SJCRH30 (cell line): ENCODE measurements at places on chromosomes 1 and 21. TPM values are rescaled to one million over a fixed set of nuclear protein-coding genes. Genes with fewer than 3 reads are reported as not detected.

DNA sequence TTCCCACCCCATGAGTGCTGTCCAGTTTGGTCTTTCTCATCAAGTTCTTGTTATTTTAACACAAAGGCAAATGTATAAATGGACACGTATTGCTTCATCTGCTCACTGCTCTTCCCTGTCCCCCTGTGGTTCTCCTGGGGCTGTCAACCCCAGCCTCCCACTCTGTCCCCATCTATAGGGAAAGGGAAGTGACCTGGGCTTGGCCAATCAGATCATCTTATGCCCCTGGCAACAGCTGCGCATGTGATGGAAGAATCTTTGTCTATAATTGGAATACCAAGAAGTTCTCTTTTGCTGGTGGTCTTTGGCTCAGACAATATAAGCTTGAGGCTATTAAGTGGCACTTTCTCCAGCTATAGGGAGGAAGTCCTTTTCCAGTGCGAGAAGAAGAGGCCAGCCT is 4.7 kb upstream of the CCSAP start:
- no peak for DNase-seq
- H3K27ac ChIP-seq = no peak overlapping the region
- no peaks in the 10 kb centered on the region for H3K36me3 ChIP-seq

GRCh38 chr21:32360401-32360975 is 32.3 kb downstream of the URB1 start:
- no peak overlapping the region for H3K4me3 ChIP-seq
- peaks cover 75% of the 10 kb centered on the region for H3K36me3 ChIP-seq
- H3K27ac ChIP-seq = no peak overlapping the region

GRCh38 chr21:34271189-34271851 is 92.5 kb upstream of the KCNE2 start:
- H3K4me3 ChIP-seq = no peak overlapping the region
- no peak overlapping the region for H3K27ac ChIP-seq

DNA sequence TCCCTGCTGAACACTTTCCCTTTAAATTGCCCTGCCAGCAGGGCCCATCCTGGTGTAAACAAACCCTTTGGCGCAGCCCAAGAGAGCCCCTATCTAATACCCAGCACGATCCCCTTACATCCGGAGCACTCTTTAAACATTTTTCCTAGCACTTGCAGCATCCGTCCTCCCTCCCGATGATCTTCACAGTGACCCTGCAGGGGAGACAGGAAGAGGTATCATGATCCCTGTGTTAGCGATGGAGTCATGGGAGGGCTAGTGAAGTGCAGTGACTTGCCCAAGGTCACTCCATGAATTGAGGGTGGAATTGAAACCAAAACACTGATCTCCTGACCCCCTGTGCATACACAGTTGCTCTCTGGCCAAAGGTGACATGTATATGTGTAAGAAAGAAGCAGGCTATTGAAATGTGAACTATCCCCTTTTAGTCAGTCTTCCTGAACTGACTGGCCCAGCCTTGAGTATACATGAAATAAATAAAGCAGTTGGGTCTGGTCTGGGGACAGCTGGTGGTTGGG is 9.8 kb upstream of the KCNQ4 start:
- DNase-seq = no peak
- no peaks in the 10 kb centered on the region for H3K4me1 ChIP-seq
- H3K27me3 ChIP-seq = no peaks in the 10 kb centered on the region
- H3K36me3 ChIP-seq = peaks cover 8% of the 10 kb centered on the region
- no peak overlapping the region for H3K4me3 ChIP-seq

Gene CRYAA
- not detected in 2 replicates for total RNA-seq

GRCh38 chr1:244636488-244637259 is 16.3 kb upstream of the DESI2 start:
- no peaks in the 10 kb centered on the region for H3K4me1 ChIP-seq
- H3K4me3 ChIP-seq = peak overlapping the region; percentile 22
- H3K27ac ChIP-seq = no peak overlapping the region
- H3K27me3 ChIP-seq = no peaks in the 10 kb centered on the region
- H3K36me3 ChIP-seq = no peaks in the 10 kb centered on the region

Gene BCAN
- 0.05 TPM in 1 of 2 replicates, not detected in the other for total RNA-seq

Gene ETS2
- total RNA-seq = 10.6 and 11.8 TPM in 2 replicates

DNA sequence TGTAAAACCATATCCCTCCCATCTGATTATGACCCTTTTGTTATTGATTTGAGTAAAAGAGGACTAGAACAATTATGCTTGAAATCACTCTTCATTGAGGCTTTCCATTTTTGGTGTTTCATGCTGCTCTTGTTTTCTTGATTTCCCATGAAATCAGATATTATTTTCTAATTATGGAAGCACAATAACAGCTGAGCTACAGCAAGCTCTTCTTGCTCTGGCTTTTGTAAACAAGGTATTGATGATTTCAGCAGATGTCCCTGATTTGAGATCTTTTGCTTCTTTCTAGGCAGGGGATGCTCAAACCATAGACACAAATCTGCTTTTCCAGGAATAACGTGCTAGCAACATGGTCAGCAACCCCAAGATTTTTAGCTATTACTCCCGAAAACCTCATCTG is 607.8 kb downstream of the NCAM2 start:
- no peak overlapping the region for H3K4me3 ChIP-seq
- H3K27me3 ChIP-seq = peaks cover 4% of the 10 kb centered on the region; the same call in 1 of the 2 replicates
- H3K4me1 ChIP-seq = no peaks in the 10 kb centered on the region
- H3K27ac ChIP-seq = no peak overlapping the region

Gene RNU1-3
- total RNA-seq = under 0.01 TPM in 2 replicates

Gene WNT3A
- not detected in 2 replicates for total RNA-seq

DNA sequence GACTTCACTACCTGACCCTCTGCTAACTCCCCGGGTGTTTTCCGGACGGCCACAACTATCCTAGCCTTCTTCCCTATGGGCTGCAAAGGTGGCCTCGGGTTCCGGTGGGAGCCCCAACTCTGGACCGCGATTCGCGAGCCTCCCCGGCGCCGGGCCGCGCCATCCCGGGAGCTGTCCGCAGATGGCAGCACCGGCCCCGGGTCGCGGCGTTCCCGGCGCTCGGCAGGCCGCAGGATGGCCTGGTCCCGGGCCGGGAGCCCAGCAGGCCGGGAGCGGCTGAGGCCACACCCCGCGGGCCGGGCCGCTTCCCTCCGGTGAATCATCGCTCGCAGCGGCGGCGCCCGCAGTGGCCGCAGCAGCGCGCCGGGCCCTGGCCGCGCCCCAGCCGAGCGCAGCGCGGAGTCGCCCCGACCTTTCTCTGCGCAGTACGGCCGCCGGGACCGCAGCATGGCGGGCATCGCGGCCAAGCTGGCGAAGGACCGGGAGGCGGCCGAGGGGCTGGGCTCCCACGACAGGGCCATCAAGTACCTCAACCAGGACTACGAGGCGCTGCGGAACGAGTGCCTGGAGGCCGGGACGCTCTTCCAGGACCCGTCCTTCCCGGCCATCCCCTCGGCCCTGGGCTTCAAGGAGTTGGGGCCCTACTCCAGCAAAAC is at the start of gene CAPN2:
CAPN2 (plus strand) TSS at position 346 of the 656 bp plus-strand sequence; CDS start at position 448, 102 bp downstream.
- H3K27me3 ChIP-seq = no peaks in the 10 kb centered on the region
- peak within 1 kb of the TSS; percentile 85 for H3K4me3 ChIP-seq
- peaks cover 3% of the 10 kb centered on the region for H3K36me3 ChIP-seq
- peak within 1 kb of the TSS; percentile 75 for H3K27ac ChIP-seq

- peak; percentile 22 for DNase-seq
- H3K4me3 ChIP-seq = no peak overlapping the region
- H3K4me1 ChIP-seq = no peaks in the 10 kb centered on the region
- H3K27me3 ChIP-seq = no peaks in the 10 kb centered on the region
- no peak overlapping the region for H3K27ac ChIP-seq
Observed at GRCh38 chr1:98119796-98120195, 199.0 kb upstream of the DPYD start.

DNA sequence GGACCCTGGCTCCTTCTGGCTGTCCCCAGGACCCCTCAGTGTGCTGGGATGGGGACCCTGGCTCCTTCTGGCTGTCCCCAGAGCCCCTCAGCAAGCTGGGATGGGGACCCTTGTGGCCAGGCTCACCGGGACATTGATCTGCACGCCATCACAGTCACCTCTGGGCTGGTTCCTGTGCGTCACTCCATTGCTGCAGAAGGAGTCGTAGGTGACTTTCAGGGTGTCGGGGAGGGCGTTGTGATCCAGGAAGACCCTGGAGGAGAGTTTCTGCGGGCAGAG is 19.7 kb upstream of the PTTG1IP start:
- H3K36me3 ChIP-seq = peaks cover 2% of the 10 kb centered on the region; the same call in 1 of the 2 replicates
- H3K4me1 ChIP-seq = peaks cover 11% of the 10 kb centered on the region
- H3K4me3 ChIP-seq = no peak overlapping the region
- H3K27me3 ChIP-seq = no peaks in the 10 kb centered on the region
- H3K27ac ChIP-seq = no peak overlapping the region

GRCh38 chr1:167416506-167416905 is 101.8 kb downstream of the CD247 start:
- DNase-seq = no peak
- H3K4me1 ChIP-seq = peaks cover 6% of the 10 kb centered on the region; the same call in 1 of the 2 replicates
- no peak overlapping the region for H3K27ac ChIP-seq
- H3K27me3 ChIP-seq = no peaks in the 10 kb centered on the region
- no peak overlapping the region for H3K4me3 ChIP-seq

GRCh38 chr21:25350056-25350455 is 257.2 kb downstream of the MRPL39 start:
- no peak overlapping the region for H3K27ac ChIP-seq
- H3K27me3 ChIP-seq = no peaks in the 10 kb centered on the region
- DNase-seq = peak; percentile 40
- no peak overlapping the region for H3K4me3 ChIP-seq
- no peaks in the 10 kb centered on the region for H3K4me1 ChIP-seq

- no peak overlapping the region for H3K4me3 ChIP-seq
- no peak for DNase-seq
- no peak overlapping the region for H3K27ac ChIP-seq
- no peaks in the 10 kb centered on the region for H3K36me3 ChIP-seq
Observed at GRCh38 chr1:157880621-157881020, 39.0 kb upstream of the CD5L start.

DNA sequence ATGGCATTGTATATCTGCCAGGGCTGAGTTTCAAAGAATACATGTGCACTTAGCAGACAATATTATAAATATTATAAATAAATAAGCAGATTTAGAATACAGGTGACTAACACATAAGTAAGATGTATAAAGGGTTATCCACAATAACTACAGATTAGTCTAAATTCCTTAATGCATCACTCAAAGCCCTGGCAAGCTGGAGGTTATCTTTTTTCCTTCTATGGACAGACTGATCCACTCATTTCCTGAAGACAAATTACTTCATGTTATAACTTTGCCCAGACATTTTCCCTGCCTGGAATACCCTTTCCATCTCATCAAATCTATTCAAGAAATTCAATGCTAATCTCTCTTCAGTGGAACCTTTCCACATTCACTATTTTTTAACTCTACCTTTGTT is 38.8 kb downstream of the LUZP1 start:
- no peak overlapping the region for H3K27ac ChIP-seq
- 0 out of 2 replicates have a peak, but pooled peaks cover 3% of the 10 kb centered on the region for H3K4me1 ChIP-seq
- no peak for DNase-seq
- H3K27me3 ChIP-seq = no peaks in the 10 kb centered on the region
- H3K36me3 ChIP-seq = no peaks in the 10 kb centered on the region

GRCh38 chr1:157307491-157307890 is 169.3 kb upstream of the ETV3 start:
- no peaks in the 10 kb centered on the region for H3K27me3 ChIP-seq
- no peaks in the 10 kb centered on the region for H3K36me3 ChIP-seq
- H3K27ac ChIP-seq = no peak overlapping the region
- no peaks in the 10 kb centered on the region for H3K4me1 ChIP-seq
- no peak overlapping the region for H3K4me3 ChIP-seq

DNA sequence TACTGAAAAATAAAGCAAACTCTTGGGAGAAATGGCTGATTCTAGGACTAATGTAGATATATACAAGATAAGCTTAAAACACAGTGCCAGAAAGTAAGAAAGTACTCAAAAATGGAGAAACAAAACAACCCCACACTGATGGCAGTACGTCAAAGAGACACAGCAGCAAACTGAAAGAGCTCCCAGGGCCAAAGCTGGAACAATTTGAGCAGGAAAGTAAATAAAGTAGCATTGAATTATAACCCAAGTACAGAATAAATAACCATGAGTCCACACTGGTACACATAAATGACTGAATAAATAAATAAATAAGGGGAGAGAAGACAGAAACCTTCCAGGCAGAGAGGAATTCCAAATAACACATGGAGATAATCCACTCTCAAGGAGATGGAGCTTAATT is 120.9 kb downstream of the GLUL start:
- H3K27ac ChIP-seq = no peak overlapping the region
- no peak overlapping the region for H3K4me3 ChIP-seq
- no peak for DNase-seq
- no peaks in the 10 kb centered on the region for H3K27me3 ChIP-seq

DNA sequence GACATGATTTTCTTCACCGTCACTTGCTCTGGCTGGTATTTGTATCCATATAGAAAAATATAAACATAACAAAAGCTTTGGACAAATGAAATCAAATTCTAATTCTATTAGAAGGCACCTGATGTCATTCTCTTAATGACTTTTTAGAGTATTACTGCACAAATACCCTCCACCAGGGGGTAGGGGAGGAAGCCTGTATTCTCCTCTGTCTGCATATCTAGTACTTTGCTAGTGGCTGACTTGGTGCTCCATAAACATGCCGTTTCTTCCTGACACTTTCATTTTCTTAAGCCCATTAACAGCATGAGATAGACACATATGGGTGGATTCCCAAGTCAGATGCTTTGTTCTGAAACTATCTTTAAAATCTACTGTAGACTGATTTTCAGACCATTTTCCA is 20.6 kb upstream of the KCNJ15 start:
- H3K27me3 ChIP-seq = no peaks in the 10 kb centered on the region
- H3K36me3 ChIP-seq = no peaks in the 10 kb centered on the region
- H3K4me1 ChIP-seq = no peaks in the 10 kb centered on the region

DNA sequence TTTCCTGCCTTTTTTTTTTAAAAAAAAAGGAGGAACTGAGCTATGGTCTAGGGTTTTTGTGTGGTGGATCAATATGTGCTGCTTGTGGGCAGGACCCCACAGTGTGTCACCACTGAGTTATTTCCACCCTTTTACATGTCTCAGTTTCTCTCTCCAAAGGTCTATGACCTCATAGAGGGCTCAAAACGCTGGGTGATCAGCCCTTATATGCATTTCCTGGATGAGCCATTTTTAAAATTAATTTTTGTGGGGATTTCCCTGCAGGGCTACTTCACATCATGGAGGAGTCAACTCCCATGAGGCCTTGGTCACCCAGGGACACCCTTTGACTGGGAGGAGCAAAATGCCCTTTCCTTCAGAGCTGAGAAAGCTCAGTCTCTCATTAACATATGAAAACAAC is 20.7 kb upstream of the HAO2 start:
- DNase-seq = peak; percentile 23
- H3K4me1 ChIP-seq = peaks cover 18% of the 10 kb centered on the region
- no peak overlapping the region; the same call in 1 of the 2 replicates for H3K27ac ChIP-seq
- H3K36me3 ChIP-seq = no peaks in the 10 kb centered on the region
- H3K27me3 ChIP-seq = no peaks in the 10 kb centered on the region

GRCh38 chr1:200624679-200625335 is 4.3 kb upstream of the KIF14 start:
- no peaks in the 10 kb centered on the region for H3K4me1 ChIP-seq
- no peak overlapping the region for H3K27ac ChIP-seq
- no peak overlapping the region for H3K4me3 ChIP-seq
- DNase-seq = no peak
- no peaks in the 10 kb centered on the region for H3K27me3 ChIP-seq

DNA sequence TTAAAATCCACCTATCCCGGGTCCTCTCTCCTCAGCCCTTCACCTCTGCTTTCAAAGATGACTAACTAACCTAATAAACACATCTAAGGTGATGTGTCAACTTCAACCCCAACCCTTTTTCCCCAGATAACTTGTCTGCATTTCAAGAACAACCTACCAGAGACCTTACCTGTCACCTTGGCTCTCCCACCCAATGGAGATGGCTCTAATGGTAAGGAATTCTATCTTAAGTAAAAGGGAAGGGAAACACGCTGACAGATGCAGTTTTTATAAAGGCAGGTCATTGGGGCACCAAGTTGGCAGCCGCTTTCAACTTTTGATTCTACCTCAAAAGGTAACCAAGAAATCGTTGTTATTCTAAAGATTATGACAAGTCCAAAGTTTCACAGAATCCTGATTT is 37.6 kb downstream of the MRPL39 start:
- H3K27me3 ChIP-seq = no peaks in the 10 kb centered on the region
- no peak overlapping the region for H3K4me3 ChIP-seq
- peaks cover 18% of the 10 kb centered on the region for H3K36me3 ChIP-seq
- peaks cover 11% of the 10 kb centered on the region for H3K4me1 ChIP-seq
